Fibroblast of mammary gland (primary cell): ENCODE measurements at places on chromosomes 1 and 21.

DNA sequence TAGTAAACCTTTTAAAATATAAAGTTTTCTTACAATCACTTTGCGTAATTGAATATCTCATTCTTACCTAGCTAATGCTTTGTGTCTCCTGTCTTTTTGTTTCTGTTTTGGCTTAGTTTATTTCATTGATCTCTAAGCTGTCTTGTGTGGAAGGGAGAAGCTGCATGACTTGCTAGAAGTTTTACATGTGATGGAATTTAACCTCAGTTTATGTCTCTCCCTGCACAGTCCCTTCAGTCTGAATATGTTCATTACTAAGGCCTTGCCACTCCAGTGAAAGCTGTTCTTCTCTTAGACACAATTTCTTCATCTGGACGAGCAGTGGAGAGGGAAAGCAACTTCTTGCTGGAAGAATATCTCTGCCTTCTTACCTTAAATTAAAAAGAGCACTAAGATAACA, 19.9 kb upstream of the GPR88 start:
- DNase-seq: no peak

GRCh38 chr1:18951818-18952391, 4.6 kb downstream of the IFFO2 start:
- no peak for DNase-seq

GRCh38 chr1:63873751-63874150, 99.9 kb downstream of the ROR1 start:
- DNase-seq: peak; percentile 57

- DNase-seq: peak; percentile 4
These were observed at the start of gene DAB1 for GRCh38 chr1:57423656-57424211. TSS of gene DAB1 (minus strand) at chr1:57424060. CDS start at chr1:57291030, 133,030 bp downstream.
